Mucosa of gallbladder (tissue), 1 donor: ENCODE measurements at places on chromosomes 11 and 22. TPM values are rescaled to one million over a fixed set of nuclear protein-coding genes. Genes with fewer than 3 reads are reported as not detected.

GRCh38 chr11:62324731-62325556 is 12.3 kb upstream of the ASRGL1 start:
- no peak for DNase-seq

- DNase-seq = no peak
Observed at GRCh38 chr22:37021041-37021440, 1.5 kb downstream of the MPST start.

GRCh38 chr11:57566905-57567514 is 462 bp downstream of the UBE2L6 start:
- DNase-seq = no peak

DNA sequence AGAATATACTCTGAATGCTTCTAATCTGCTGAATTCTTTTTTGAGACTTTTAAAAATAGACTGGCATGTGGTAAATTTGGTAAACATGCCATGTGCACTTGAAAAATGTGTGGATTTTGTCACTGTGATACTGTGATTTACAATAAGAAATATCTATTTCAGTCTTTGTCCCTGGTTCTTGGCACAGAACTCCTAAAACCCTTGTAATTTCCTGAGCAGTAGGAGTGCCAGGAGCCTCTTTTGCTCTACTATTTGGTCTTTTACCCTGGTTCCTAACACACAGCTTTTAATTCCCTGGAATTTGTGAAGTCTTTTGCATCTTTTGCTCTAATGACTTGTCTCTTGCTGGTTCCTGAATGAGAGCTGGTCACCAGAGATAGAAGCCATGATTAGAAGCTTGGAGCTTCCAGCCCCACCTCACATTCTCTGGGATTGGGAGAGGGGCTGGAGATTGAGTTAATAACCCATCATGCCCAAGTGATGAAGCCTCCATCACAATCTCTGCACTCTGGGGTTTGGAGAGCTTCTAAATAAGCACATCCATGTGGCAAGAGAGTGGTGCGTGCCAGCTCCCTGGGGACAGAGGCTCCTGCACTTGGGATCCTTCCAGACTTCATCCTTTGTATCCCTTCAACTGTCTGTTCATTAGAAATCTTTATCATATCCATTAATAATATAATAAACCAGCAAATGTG is 27.2 kb upstream of the SYT13 start:
- no peak for DNase-seq

MS4A6A gene
- total RNA-seq = 95.1 TPM

- DNase-seq = no peak
Observed at GRCh38 chr11:70913715-70914231, 338.6 kb downstream of the SHANK2 start.

SEC14L3 gene
- total RNA-seq = not detected

GRCh38 chr11:134521452-134522289 is 109.6 kb upstream of the B3GAT1 start:
- DNase-seq = no peak

PLCB3 gene
- total RNA-seq = 42.4 TPM

CSNK2A3 gene
- 1.6 TPM for total RNA-seq

DNA sequence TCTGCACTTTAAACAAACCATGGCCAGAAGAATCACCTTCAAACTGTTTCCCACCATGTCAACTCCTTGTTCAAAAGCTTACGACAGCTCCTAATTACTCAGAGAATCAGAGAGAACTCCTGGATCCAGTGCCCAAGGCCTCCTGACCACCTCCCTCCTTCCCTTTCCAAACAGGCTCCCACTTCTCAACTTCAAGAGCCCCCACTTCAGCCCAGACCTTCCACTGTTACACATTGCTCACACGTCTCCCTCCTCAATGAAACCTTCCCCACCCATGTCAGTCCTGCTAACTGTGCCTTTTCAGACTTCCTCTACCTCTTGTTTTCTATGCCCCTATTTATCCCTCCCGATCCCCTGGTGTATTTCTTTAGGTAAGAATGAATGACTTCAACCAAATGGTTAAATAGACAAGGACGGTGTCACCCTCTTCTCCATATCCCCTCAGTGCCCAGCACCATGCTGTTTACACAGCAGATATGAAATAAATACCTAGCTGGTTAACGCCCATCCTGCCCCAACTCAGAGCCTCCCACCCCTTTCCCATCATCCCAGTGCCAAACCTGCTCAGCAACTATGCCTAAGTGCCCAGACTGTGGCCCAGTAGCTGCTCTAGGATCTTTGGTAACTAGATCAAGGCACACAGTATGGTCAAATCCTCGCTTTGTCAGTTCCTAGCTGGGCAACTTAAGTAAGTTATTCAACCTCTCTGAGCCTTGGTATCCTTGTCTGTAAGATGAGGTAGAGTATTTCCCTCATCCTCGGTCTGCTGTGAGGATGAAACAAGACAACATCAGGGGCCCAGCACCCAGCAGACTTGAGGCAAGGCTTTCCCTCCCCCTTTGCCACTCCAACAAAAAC is 36.8 kb downstream of the PLEKHA7 start:
- no peak for DNase-seq

- DNase-seq = no peak
Observed at GRCh38 chr11:46914363-46914762, 4.0 kb downstream of the LRP4 start.

DNA sequence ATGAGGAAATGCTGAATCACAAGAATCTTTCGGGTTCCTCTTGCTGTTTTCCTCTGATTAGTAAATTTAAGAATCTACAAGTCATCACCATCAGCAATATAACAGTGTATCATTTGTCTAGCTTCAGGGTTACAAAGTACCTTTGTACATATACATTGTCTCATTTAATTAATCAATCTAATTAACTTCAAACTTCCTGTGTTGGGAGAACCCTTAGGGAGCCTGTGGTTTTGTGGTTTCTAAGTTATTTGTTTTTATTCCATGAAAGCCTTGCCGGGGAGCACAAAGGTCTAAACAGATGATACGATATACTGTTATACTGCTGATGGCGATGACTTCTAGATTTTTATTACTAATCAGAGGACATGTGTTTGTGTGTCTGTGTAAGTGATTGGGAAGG is 41.0 kb downstream of the TIMP3 start:
- DNase-seq = no peak

TXN2 gene
- 81.6 TPM for total RNA-seq

- DNase-seq = no peak
Observed at GRCh38 chr22:19579115-19579811, 55.1 kb upstream of the CLDN5 start.
